ENCODE measurements at places on chromosomes 12 and 14.

GRCh38 chr14:51451561-51451960, 200.1 kb upstream of the FRMD6 start:
- no peak for DNase-seq

GRCh38 chr14:68783408-68784225, 9.2 kb downstream of the ZFP36L1 start:
- peak; percentile 35 for DNase-seq

DNA sequence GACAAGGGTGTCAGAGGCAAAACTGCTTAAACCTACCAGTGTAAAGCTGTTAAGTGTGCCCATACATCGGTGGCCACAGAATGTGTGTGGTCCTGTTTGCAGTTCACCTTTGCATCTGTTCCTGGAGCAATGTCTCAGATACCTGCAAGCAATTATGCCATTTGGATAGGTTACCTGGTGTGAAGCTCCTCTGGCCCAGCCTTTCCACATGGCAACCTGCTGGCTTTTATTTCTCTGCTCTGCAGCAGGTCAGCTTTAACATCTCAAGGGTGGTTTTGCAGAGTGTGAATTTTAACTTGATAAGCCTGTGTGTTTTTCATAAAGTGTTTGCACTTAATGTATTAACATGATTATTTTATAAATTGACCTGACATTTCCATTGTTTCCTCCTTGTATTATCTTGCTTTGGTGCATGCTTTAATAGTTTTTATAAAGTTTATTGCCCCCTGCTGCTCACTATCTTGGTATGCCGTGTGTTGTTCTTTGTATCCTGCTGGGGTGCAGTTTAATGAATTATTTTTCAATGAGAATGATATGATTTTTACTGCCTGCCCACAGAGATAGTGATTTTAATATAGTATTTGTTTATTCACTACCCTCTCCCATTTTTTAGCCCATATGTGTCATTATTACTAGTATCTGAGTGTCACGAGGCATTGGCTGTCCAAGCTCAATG, 403.8 kb downstream of the NPAS3 start:
- no peak for DNase-seq

DNA sequence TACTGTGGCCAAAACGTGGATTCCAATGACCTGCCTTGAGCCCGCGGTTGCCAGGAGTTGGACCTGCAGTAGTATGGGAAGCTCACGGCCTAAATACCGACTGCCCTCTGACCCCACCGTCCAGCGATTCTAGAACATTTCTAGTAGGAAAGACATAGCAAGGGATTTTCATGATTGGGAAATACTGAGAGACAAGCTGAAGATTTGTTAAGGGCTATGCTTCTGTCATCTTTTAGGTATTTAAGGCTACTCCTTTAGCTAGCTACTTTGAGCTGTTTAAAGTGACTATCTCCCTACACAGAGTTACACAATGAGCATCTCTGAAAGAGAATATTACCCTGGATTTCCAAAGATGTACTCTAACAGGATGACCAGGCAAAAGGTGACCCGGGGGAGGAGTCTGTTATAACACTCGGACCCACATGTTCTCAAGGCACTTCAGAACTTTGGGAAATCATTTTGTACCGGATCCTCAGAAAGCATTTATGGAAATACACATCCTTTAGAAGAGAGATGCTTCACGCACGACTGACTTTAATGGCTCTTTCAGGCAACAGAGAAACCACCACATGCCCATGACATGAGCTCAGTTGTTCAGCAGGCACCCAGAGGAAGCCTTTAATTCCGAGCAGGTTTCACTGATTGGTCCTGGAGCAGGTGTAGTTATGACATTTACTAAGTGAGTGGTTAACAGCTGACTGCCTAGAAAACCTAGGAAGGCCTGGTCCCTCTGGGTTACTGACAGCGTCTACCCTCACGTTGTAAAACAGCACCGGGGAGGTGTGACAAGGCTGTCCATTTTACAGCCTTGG, 4.2 kb downstream of the BAG5 start:
- DNase-seq, result no peak

Measured in activated CD8-positive, alpha-beta memory T cell treated with anti-CD3 and anti-CD28 coated beads, Interleukin-2, amount 10 ng/mL, durations not matched to agents 7 days and 5 days (primary cell).